Activated CD4-positive, alpha-beta memory T cell treated with anti-CD3 and anti-CD28 coated beads, Interleukin-2, amount 10 ng/mL, durations not matched to agents 7 days and 5 days (primary cell): ENCODE measurements at places on chromosomes 6 and 20. TPM values are rescaled to one million over a fixed set of nuclear protein-coding genes. Genes with fewer than 3 reads are reported as not detected.
A peak's percentile ranks its signal among the peaks of the same experiment; 100 is the strongest.

DNA sequence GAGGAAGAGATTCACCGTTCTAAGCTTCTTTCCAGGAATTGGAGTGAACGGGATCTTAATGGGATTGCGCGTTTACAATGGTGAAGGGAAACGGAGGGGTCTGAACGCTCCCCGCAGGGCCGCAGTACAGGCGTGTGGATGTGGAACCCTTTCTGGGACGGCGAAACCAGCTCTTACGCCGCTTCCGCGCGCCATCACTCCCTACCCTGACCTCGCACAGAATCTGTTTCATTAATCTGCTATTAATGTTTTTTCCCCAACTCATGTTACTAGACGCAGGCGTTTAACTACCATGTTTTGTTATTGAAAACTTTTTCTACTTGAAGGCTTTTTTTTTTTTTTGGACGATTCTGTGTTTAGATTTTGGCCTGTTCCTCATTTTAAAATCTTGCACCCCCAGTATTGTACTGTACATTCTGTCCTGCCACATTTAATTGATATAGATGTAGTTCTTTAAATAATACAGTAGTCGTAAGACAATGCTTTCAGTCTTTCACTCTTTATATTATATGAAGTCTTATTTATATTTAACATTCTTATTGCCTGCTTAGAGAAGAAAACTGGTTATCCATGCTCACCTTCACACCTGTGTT, 696 bp upstream of the SUPT3H start:
- H3K27ac ChIP-seq, result peak overlapping the region; percentile 95
- H3K4me1 ChIP-seq, result peaks cover 27% of the 10 kb centered on the region
- H3K36me3 ChIP-seq, result no peaks in the 10 kb centered on the region
- peak overlapping the region; percentile 92 for H3K4me3 ChIP-seq

DNA sequence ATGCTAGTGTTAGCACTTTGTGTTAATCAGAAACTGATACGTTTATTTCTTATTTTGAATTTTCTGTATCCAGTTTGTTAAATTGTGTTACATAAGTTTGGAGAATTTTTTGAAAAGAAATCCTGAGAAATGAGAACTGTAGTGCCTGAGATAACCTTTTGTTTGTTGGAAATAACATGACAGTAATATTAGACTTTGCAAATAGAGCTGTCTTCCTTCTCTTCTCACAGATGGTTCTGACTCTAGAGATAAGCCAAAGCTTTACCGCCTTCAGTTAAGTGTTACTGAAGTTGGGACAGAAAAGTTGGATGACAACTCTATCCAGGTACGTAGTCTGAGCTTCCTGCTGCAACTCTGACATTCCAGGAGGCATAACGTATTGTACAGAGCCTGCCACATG, 69.9 kb downstream of the AFDN start:
- no peak for DNase-seq
- H3K4me1 ChIP-seq, result no peaks in the 10 kb centered on the region
- H3K36me3 ChIP-seq, result no peaks in the 10 kb centered on the region
- no peak overlapping the region for H3K4me3 ChIP-seq
- H3K27ac ChIP-seq, result no peak overlapping the region
- no peaks in the 10 kb centered on the region for H3K27me3 ChIP-seq

GRCh38 chr6:144259986-144260385, 25.1 kb upstream of the UTRN start:
- H3K4me3 ChIP-seq, result no peak overlapping the region
- H3K27ac ChIP-seq, result no peak overlapping the region
- H3K27me3 ChIP-seq, result no peaks in the 10 kb centered on the region
- no peaks in the 10 kb centered on the region for H3K36me3 ChIP-seq
- H3K4me1 ChIP-seq, result no peaks in the 10 kb centered on the region
- DNase-seq, result no peak

GRCh38 chr6:22940581-22941290, 371.4 kb downstream of the HDGFL1 start:
- H3K36me3 ChIP-seq, result no peaks in the 10 kb centered on the region
- no peak overlapping the region for H3K27ac ChIP-seq
- no peak overlapping the region for H3K4me3 ChIP-seq
- no peaks in the 10 kb centered on the region for H3K27me3 ChIP-seq

DNA sequence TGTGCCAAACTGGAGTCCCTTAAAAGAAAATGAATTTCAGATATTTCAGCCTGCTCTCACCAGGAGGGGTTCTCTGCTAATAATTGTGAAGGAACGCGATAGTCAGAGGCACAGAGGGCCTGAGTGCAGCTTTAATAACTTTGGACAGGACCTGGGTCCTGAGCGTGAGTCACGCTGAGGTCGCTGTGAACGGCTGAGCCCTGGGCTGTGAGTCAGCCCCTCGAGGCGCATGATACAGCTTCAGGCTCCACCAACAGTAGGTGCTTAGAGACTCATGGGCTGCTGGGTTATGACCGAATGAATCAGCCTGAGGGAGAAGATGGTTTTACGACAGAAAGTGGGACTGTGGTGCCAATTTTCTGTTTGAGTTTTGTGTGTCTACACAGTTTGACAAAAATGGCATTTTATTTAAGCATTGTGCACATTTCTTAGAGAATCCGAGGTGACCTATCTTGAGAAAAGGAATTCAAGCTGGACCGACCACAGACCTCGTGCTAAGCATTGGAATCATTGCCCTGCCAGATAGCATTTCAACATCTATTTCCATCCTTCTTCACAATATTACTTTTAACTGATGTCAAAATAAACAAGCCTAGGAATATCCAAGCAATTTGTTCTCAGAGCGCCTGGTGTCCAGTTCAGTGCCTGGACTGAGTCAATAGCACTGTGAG, 183.0 kb downstream of the THBS2 start:
- no peaks in the 10 kb centered on the region for H3K4me1 ChIP-seq
- H3K27me3 ChIP-seq, result no peaks in the 10 kb centered on the region
- no peak overlapping the region for H3K27ac ChIP-seq
- H3K36me3 ChIP-seq, result no peaks in the 10 kb centered on the region
- H3K4me3 ChIP-seq, result no peak overlapping the region
- DNase-seq, result no peak

GRCh38 chr20:44736170-44737021, 9.3 kb upstream of the KCNK15 start:
- peaks cover 10% of the 10 kb centered on the region for H3K36me3 ChIP-seq
- peaks cover 32% of the 10 kb centered on the region for H3K4me1 ChIP-seq

GRCh38 chr6:107330168-107330567, 129.2 kb downstream of the PDSS2 start:
- DNase-seq, result peak; percentile 20
- H3K4me1 ChIP-seq, result peaks cover 10% of the 10 kb centered on the region
- no peak overlapping the region for H3K4me3 ChIP-seq
- no peaks in the 10 kb centered on the region for H3K27me3 ChIP-seq
- peaks cover 6% of the 10 kb centered on the region for H3K36me3 ChIP-seq
- H3K27ac ChIP-seq, result peak overlapping the region; percentile 18

GRCh38 chr6:89950879-89951391, 56.7 kb downstream of the GJA10 start:
- peaks cover 43% of the 10 kb centered on the region for H3K36me3 ChIP-seq
- DNase-seq, result no peak
- H3K27ac ChIP-seq, result no peak overlapping the region
- peaks cover 59% of the 10 kb centered on the region for H3K4me1 ChIP-seq

- H3K4me3 ChIP-seq, result no peak overlapping the region
- no peak overlapping the region for H3K27ac ChIP-seq
- peaks cover 7% of the 10 kb centered on the region for H3K4me1 ChIP-seq
- H3K36me3 ChIP-seq, result peaks cover 3% of the 10 kb centered on the region
Measured at GRCh38 chr20:1417273-1417672, 24.4 kb upstream of the FKBP1A start.

DNA sequence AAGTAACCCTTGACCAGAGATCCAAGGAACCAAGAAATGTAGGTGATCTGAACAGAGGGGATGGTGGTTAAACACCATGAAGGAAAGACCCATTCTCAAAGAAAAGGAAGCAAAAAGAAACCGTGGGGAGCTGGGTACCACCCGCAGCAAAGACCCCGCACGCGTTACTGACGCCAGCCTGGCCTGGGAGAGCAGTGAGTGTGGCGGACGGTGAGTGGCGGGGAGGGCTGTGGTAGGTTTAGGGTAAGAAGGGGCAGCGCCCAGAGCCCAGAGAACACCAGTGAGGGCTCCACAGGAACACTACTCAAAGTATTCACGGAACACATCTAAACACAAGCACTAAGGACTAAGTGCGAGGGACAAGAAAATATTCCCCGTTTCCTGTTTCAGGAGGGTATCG, 4.2 kb downstream of the GMEB2 start:
- no peaks in the 10 kb centered on the region for H3K27me3 ChIP-seq
- H3K4me3 ChIP-seq, result no peak overlapping the region
- no peak for DNase-seq
- no peak overlapping the region for H3K27ac ChIP-seq

DNA sequence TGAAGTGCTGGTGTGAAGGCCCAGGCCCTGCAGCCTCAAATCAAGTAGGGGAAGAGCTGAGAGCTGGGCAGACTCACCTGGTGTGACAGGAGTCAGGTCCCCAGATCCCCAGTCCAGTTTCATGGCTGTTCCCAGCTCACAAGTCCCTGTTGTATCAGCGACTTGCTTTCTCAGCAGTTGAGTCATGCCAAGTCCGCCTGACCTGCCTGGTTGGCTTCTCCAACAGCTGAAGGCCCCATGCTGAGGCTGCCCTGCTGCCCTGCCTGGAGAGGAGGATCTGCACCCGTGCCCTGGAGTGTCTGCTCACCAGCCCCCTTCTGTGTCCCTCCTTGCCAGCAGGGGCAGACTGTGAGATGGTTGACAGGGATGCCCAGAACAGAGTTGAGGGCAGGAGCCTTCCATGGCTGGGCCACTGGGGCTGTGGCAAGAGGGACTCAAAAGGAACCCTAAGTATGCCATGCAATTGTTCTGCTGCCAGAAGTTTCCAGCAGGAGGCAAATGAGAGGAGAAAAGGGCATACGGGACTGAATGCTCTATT, 39.3 kb upstream of the TRAF3IP2 start:
- no peaks in the 10 kb centered on the region for H3K4me1 ChIP-seq
- DNase-seq, result no peak
- H3K27me3 ChIP-seq, result no peaks in the 10 kb centered on the region
- no peak overlapping the region for H3K4me3 ChIP-seq
- no peak overlapping the region for H3K27ac ChIP-seq

DNA sequence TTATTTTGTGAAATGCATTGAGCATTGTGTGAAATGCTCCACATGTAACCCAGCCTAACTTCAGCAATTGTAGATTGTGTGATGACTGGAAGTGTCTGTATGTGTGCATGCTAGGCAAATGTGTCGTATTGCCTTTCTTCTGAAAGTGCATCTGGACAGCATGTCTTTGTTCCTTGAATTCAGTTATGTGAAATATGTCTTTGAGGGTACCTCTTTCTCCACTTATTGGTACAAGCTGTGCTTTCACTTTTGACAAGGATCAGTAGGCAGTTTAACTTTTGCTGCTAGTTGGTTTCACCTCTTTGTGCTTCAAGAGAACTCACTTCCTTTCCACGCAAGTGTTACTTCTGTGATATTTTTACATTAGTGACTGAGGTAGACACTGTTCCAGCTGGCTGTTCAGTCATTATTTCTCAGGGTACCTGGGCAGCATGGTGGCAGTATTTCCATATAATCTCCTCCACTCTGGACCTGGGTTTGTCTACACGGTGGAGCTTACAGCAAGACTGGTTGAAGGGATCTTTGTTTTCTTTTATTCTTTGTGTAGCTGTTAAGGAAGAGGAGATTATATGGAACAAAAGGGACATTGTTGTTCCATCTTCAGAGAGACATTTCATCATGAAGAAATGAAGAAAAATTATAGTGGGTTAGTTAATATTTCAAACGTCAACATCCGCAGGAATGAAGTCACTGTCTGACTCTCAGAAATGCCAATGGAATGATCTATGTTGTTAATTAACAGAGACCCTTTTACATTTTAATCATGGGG, 175.4 kb downstream of the UTRN start:
- no peaks in the 10 kb centered on the region for H3K27me3 ChIP-seq
- H3K27ac ChIP-seq, result peak overlapping the region; percentile 60
- H3K36me3 ChIP-seq, result peaks cover 81% of the 10 kb centered on the region
- DNase-seq, result no peak

DNA sequence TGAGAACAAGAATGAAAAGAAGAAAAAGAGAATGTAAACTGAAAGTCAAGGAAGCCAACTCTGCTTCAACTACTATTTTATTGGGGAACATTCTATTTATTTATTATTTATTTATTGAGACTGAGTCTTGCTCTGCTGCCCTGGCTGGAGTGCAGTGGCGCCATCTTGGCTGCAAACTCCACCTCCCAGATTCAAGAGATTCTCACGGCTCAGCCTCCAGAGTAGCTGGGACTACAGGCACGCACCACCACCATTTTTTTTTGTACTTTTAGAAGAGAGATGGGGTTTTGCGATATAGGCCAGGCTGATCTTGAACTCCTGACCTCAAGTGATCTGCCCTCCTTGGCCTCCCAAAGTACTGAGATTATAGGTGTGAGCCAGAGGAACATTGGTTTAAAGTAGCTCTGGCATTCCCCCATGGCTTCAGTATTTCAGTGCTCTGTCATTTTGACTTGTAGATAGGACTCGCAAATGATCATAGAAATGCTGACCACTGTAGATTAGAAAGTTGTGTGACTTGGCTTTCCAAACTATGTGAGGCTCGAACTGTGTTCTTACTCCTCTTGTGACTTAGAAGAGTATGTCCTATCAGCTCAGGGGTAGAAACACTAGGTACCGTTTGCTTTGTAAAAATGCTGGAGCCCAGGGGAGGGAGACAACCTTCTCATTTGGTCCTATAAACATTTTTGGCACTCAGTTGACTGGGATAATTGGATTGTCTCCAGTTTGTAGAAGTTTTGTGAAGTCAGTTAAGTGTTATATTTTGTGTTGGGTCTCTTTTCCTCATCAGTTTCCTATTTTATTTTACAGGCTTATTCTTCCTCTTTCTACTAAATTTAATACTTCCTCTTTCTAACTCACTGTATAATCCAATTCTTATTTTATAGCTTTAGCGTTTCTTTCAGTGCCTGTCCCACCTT, 544.9 kb upstream of the CITED2 start:
- H3K4me1 ChIP-seq, result no peaks in the 10 kb centered on the region
- H3K36me3 ChIP-seq, result no peaks in the 10 kb centered on the region
- peaks cover 19% of the 10 kb centered on the region for H3K27me3 ChIP-seq
- H3K4me3 ChIP-seq, result no peak overlapping the region
- no peak overlapping the region for H3K27ac ChIP-seq
- no peak for DNase-seq

DNA sequence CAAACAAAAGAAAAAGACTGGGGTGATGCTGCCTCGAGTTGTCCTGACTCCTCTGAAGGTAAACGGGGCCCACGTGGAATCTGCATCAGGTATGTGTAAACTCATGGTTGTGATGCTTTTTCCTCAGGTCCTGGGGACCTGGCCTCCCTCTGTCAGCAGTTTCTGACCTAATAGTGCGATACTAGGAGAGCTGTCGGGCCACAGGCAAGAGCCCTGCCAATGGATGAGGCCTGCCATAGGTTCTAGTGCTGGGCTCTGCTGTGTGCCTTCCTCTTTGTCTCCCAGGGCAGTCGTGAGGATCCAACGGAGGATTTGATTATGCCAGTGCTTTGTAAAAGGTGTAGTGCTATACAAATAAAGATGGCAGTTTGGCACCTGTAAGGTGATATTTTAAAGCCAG, 71.2 kb downstream of the ASXL1 start:
- H3K27ac ChIP-seq, result no peak overlapping the region
- no peak overlapping the region for H3K4me3 ChIP-seq
- DNase-seq, result no peak
- no peaks in the 10 kb centered on the region for H3K27me3 ChIP-seq
- H3K36me3 ChIP-seq, result peaks cover 82% of the 10 kb centered on the region

GRCh38 chr6:52650941-52651340, 20.0 kb upstream of the TMEM14A start:
- H3K27ac ChIP-seq, result no peak overlapping the region
- H3K4me1 ChIP-seq, result peaks cover 5% of the 10 kb centered on the region
- no peak for DNase-seq
- H3K4me3 ChIP-seq, result no peak overlapping the region

Gene EPHA7
- total RNA-seq, result not detected

Gene NKX2-2
- not detected for total RNA-seq

Gene SIRPD
- total RNA-seq, result not detected

Gene SYCP2
- 5.4 TPM for total RNA-seq

Gene RIPOR3
- total RNA-seq, result not detected

Gene HLA-DRB5
- 14.0 TPM for total RNA-seq

Gene FAM83C
- not detected for total RNA-seq

Gene SEMG1
- not detected for total RNA-seq

Gene ATP9A
- 1.0 TPM for total RNA-seq

Gene CTCFL
- not detected for total RNA-seq
